ENCODE measurements at places on chromosomes 1 and 21.

- DNase-seq, result no peak
Measured at GRCh38 chr1:221308534-221309511, 429.6 kb downstream of the HLX start.

GRCh38 chr1:205689479-205689878 is 9.2 kb upstream of the SLC45A3 start:
- DNase-seq, result no peak

- DNase-seq, result peak; percentile 21
Measured at GRCh38 chr1:92960395-92961130, 699 bp downstream of the DIPK1A start.

- no peak for DNase-seq
Measured at GRCh38 chr1:56133522-56134472, 445.6 kb downstream of the PLPP3 start.

DNA sequence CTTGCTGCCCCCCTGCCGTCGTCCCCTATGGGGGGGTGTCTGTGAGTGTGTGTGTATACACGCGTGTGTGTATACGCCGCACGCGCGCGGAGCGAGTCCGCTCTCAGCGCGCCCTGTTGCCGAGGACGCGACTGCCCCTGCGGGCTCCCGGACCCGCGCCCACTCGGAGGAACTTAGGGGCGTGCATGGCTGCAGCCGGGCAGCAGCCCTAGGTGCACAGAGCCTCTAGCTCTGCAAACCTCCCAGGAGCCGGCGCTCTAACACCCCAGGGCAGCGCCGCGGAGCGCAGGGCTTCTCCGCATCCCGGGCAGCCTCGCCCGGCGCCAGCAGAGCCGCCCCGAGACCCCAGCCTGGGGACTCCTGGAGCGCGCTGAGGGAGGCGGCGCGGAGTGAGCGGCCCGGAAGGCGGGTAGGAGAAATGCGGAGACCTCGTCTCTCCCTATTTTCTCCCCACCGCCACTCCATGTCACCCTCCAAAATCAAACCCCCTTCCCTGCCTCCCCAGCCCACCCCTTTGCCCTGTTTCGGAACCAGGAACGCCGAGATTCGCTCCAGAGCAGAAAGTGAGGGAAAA is 574 bp downstream of the ITPKB start:
- no peak for DNase-seq

- no peak for DNase-seq
Measured at GRCh38 chr1:244304156-244304555, 147.6 kb downstream of the ADSS2 start.

DNA sequence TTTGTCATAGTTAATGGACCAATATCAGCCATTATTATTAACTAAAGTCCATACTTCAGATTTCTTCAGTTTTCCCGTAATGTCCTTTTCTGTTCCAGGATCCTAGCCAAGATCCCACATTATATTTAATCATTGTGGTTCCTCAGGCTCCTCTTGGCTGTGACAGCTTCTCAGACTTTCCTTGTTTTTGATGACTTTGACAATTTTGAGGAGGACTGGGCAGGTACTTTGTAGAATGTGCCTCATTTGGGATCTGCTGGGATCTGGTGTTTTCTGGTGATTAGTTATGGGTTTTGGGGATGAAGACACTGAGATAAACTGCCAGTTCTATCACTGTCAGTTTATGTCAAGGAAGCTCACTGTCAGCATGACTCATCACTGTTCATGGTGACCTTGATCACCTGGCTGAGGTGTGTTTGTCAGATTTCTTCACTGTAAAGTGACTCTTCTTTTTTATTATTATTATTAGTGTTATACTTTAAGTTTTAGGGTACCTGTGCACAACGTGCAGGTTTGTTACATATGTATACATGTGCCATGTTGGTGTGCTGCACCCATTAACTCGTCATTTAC is 66.3 kb downstream of the PCBP3 start:
- DNase-seq, result no peak

DNA sequence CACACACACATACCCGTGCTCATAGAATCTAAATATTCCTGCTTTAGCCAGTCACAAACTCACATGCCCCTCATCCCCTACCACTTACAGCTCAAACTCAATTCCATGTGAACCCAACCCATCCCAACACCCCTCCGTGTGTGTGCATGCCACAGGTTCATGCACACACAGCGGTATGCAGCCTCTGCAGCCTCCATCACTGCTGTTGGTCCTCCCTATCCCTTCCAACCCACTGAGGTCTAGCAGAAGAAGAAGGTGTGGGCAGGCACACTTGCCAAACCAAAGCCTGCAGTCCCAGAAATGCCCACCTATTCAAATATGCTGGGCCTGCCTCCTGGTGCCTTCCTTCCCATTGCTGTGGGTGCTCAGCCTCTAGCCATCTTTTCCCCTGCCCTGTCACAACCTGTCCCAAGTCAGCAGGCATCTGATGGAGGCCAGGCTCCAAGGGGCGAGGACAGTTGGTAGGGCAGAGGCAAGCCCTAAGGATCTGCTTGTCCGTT is 26.2 kb downstream of the SLC2A1 start:
- no peak for DNase-seq

DNA sequence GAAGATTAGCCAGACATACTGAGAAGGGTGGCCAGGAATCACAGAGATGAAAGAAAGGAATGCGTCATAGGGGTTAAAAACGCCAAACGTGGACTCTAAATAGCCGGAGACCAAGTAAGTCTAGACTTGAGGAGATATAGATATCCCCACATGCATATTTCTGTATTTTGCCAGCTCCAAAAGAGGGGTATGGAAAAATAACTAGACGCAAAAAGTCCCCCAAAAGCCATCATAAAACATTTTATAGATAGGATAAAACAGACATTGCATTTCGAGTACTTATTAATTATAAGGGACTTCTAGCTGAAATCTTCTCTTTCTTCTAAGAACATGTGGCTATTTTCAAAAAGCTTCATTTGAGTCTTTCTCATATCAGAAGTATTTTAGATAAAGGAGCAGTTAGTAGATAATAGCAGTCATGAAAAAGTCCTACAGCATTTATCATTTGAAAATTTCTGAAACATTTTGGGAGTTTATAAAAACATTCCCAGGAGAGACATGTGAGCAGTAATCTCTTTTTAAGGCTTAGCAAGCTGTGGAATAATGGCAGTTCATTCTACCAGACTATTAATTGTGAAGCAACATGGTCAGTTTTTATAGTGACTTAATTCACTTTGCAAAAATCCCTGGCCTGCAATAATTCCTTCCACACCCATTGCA is 6.1 kb downstream of the KIF26B start:
- no peak for DNase-seq

DNA sequence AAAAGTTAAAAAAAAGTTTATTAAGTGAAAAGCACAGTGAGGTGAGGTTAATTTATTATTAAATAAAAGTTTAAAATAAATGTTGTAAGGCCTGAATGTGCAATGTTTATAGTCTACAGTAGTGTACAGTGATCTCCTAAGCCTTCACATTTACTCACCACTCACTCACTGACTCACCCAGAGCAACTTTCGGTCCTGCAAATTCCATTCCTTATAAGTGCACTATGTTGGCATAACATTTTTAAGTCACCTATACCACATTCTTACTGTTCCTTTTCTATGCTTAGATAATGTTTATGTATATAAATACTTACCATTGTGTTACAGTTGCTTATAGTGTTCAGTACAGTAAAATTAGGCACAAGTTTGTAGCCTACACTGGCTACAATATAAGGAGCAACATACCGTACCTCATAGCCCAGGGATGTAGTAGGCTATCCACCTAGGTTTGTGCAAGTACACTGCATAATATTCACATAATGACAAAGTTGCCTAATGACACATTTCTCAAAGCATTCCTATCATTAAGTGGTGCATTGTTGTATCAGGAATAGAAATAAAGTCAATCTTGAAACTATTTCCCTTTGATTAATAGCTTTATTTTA is 426.5 kb upstream of the BRINP3 start:
- no peak for DNase-seq

DNA sequence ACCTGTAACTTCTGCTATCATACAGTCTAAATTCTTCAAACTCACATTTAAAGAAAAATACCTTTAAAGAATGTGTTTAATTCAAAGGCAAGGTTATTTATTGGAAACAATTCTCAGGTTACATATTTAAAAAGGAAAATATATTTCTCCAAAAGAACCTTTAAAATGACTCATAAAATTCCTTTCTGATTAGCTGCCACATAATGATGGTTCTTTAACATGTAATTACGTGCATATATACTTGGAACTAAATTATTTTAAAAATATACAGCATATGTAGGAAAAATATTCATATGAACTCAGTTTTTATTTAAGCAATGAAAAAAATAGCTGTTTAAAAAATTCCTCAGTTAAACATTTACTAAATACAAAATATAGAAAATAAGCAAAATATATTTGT is 173.6 kb downstream of the COP1 start:
- no peak for DNase-seq

GRCh38 chr1:86061551-86061990 is 95.0 kb downstream of the COL24A1 start:
- DNase-seq, result no peak

- DNase-seq, result no peak
Measured at GRCh38 chr1:74712881-74713280, 20.0 kb downstream of the CRYZ start.

GRCh38 chr1:213759359-213760181 is 228.2 kb upstream of the PROX1 start:
- no peak for DNase-seq

DNA sequence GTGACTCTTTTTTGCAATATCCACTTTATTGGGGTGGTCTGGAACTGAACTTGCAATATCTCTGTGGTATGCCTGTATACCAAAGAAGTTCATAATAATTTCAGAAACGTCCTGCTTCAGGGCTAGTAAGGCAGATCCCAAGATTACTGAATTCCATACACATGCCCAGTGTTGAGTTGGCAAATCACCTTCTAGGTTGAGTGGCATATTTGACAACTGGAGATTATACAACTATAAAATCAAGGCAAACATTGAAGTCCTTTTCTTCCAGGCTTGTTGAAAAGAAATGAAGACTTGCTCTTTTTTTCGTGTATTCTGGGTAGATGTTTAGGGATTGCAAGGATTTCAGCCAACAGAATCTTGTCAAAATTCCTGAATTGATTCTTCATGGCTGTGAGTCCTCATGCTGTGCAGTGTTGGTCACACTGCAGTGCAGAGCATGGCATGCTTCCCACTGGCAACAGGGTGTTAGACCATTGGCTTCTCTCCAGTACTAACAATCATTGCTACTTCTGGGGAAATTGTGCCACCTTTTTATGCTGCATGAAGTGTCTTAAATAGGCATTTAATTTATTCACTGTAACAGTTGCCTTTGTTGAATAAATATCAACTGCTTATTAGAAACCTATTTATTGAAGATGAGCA is 367.1 kb upstream of the ADGRL4 start:
- peak; percentile 74 for DNase-seq

GRCh38 chr1:187891993-187892682 is 1063.4 kb downstream of the PLA2G4A start:
- no peak for DNase-seq

GRCh38 chr1:224219612-224220059 is 36.6 kb downstream of the DEGS1 start:
- DNase-seq, result no peak

GRCh38 chr1:205458777-205459566 is 3.1 kb upstream of the BLACAT1 start:
- DNase-seq, result no peak

GRCh38 chr1:154520333-154520732 is 18.1 kb upstream of the SHE start:
- DNase-seq, result no peak

- no peak for DNase-seq
Measured at GRCh38 chr1:11653101-11653860, 948 bp downstream of the FBXO2 start.

GRCh38 chr1:3312898-3313575 is 141.4 kb upstream of the ARHGEF16 start:
- DNase-seq, result no peak

DNA sequence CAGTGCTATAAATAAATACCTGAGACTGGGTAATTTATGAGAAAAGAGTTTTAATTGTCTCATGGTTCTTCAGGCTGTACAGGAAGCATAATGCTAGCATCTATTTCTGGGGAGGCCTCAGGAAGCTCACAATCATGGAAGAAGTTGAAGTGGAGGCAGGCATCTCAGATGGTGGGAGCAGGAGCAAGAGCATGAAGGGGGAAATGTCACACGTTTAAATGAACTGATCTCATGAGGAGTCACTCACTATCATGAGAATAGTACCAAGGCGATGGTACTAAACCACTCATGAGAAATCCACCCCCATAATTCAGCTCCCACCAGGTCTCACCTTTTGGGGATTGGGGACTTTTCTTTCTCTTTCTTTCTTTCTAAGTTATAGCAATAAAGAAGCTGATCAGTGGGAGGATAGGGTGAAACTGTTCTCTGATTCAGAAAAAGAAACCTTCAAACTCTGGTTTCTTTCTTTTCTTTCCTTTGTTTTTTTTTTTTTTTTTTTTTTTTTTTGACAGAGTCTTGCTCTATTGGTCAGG is 17.1 kb upstream of the SPAG17 start:
- DNase-seq, result no peak

DNA sequence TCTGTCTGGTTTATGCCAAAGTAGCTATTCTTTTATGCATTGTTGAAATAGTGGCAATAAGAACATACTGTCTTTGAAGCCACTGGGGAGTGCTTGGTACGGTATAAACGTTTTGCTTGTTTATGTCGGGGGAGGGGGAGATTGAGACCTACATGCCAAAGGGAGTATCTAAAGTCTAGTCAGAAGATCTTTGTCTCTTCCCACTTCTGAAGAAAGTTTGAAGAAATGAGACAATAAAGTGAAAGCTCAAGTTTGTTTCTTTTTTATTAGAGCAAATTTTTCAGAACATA is 6.8 kb downstream of the AKIRIN1 start:
- no peak for DNase-seq

DNA sequence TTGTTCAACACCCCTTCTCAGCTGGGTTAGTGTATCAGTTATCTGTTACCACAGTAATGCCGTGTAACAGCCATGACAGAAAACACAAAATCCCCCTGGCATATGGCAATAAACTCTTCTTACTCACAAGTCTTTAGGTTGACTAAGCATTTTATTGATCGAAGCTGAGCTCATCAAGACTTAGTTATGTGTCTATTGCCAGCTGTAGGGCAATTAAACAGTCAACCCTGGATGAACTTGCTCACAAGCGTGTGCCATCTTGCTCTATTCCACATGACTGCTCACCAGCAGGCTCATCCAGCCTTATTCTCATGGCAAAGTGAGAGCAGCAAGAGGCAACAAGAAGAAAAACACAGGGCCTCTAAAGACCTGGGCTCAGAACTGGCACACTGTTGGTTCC is 333.8 kb upstream of the PTBP2 start:
- DNase-seq, result no peak

DNA sequence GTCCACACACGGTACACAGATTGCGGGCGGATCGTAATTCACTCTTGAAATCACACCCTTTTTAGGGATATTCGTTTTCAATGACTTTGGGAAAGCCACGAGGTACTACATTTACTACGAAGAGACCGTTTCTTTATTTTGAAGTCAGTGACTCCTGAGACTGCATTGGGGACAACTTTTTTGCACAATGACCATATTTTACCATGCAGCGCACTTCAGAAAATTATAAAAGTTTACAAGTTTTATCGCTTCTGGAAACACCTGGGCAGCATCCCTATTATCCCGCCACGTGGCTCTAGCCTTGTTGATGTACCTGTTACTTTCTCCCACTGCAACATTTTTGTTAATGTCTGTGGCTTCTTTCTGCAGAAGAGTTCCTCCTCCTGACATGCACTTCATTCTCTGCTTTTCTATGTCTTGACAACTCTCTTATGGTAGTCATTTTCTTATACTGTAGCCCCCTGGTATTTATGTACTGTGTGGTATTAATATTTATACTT is 1.3 kb upstream of the AKT3 start:
- DNase-seq, result no peak

- no peak for DNase-seq
Measured at GRCh38 chr1:174682419-174683008, 234.8 kb downstream of the GPR52 start.

GRCh38 chr1:46724991-46725735 is 6.2 kb upstream of the EFCAB14 start:
- DNase-seq, result peak; percentile 79
